ENCODE measurements at places on chromosomes 1 and 21.

GRCh38 chr1:14443164-14443787 is 155.2 kb upstream of the KAZN start:
- no peak for DNase-seq

DNA sequence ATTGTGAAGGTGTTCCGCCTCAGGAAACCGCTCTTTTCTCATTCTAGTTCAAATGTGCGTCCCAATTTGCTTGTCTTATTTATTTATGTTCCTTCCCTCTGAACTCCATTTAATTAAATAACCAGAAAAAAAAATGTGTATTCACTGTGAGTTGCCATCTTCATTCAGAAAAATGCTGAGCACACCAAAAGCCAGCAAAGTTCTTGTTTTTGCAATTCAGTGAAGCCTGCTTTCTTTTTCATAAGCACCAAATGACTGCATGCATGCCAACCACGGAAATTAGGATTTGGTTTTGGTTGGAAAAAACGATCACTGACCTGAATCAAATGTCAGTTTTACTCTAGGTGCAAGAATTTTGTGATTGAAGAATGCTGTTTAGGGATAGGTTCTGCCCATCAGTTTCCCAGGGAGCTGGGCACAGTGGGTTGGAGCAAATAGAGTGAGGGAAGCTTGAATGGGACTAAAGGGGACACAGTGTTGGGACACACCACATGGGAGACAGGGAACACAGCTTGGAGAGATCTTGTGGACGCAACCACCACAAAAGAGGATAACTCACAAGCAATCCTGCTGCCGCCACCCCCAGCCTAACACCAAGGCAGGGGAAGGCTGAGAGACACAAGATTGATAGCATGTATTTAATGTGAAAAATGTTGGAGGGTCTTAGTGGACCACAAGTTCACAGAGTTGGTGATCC is 183.4 kb upstream of the GALNT2 start:
- DNase-seq = no peak

- DNase-seq = no peak
Measured at GRCh38 chr21:25977068-25977611, 193.4 kb downstream of the APP start.

- no peak for DNase-seq
Measured at GRCh38 chr1:8211883-8212579, 105.9 kb upstream of the SLC45A1 start.

DNA sequence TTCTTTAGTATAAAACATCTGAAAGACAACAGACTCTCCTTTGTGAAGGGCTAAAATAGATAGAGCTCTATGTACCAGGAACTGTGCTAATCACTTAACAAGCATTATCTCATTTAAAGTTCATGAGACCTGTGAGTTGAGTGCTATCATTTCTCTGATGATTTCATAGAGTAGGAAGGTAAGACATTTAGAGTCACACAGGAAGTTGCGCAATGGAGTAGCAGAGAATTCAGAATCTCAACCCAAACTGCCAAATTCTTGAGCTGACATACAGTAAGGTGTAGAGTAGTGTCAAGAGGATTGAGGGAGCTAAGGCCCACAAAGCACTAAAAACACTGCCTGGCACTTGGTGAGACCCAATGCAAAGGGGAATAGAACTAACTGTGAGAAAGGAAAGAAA is 384.3 kb downstream of the NTNG1 start:
- no peak for DNase-seq

DNA sequence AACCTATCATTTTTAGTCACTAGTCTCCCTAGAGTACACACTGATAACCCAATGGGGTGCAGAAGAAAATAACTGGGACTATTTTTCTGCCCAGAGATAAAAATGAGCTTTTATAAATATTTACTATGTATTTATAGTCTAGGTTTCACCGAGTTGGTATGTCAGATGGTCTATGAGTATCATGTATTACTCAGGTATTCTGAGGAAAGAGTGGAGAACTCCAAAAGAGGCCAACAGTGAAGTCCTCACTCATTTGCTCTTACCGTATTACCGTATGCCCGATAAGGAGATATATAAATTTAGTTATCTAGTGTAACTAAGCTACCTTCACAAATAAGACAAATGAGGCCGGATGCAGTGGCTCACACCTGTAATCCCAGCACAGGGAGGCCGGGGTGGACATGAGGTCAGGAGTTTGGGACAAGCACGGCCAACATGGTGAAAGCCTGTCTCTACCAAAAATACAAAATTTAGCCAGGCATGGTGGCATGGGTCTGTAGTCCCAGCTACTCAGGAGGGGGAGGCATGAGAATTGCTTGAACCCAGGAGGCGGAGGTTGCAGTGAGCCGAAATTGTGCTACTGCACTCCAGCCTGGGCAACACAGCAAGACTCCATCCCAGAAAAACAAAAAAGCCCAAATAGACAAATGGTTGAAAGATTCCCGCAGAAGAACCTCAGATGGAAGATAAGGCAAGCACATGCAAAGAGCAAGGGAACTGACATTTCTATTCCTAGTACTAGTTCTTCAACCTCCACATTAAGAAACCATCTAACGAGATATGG is 15.6 kb downstream of the CSDE1 start:
- no peak for DNase-seq

DNA sequence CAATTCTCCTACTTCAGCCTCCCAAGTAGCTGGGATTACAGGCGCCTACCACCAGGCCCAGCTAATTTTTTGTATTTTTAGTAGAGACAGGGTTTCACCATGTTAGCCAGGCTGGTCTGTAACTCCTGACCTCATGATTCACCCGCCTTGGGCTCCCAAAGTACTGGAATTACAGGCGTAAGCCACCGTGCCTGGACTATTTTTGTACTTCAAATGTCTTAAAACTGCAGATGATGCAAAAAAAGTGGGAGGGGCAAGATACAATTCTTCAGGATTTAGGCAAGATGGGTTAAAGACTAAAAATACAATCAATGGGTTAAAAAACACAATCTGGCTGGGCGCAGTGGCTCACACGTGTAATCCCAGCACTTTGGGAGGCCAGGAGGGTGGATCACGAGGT is 4.7 kb downstream of the SCAF4 start:
- no peak for DNase-seq

DNA sequence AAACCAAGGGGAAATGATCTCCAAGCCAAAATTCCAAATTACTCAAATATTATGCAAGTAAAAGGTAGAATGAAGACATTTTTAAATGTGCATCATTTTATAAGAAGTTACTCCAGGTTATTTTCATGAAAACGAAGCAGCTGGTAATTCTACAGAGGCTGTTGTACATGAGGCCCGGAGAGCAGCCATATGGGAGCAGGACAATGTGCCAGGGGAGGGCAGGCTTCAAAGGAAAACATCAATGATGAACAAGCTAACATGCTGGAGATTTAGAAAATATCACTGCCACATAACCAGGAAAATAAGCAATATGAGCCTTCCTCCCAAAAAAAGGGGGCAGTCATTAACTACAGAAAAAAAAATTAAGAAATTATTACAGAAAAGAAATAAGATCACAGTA is 109.1 kb downstream of the TIAM1 start:
- no peak for DNase-seq

- no peak for DNase-seq
Measured at GRCh38 chr1:56148326-56149193, 430.8 kb downstream of the PLPP3 start.

DNA sequence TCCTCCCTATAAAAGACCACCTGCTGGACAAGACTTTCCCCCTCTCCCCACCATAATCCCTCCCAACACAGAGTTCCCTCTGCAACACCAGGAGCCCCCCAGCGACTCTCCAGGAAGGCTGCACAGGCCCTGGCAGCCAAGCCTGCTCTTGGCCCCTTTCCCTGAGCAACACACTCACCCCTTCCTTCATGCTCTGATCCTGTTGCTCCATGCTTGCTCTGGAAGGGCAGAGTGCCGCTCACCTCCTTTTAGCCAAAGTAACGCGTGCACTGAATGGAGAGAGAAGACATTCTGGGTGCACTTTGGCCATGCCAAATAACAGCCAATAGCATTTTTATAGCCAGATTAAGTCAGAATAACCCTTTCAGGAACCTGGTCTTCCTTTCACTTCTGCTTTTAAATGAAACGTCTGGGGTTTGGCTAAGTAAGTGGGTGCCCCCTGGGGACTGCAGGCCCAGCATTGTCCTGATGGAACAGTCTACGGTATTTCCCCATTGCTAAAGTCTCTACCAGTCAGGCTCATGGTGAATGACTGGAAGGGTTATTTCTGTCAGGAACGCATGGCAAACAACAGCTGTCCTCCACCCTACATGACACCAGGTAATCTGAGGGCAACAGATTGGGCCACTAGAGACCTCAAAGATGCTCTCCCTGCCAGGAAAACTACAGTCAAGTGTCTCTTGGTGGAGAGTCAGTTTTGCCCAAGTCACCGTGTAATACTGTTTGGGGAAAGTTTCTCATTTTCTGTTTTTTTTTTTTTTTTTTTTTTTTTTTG is at the start of gene SLC2A5:
TSS of gene SLC2A5 (minus strand) at position 310 of the 775 bp plus-strand sequence. CDS start at position 211, 99 bp downstream.
- peak; percentile 44 for DNase-seq

DNA sequence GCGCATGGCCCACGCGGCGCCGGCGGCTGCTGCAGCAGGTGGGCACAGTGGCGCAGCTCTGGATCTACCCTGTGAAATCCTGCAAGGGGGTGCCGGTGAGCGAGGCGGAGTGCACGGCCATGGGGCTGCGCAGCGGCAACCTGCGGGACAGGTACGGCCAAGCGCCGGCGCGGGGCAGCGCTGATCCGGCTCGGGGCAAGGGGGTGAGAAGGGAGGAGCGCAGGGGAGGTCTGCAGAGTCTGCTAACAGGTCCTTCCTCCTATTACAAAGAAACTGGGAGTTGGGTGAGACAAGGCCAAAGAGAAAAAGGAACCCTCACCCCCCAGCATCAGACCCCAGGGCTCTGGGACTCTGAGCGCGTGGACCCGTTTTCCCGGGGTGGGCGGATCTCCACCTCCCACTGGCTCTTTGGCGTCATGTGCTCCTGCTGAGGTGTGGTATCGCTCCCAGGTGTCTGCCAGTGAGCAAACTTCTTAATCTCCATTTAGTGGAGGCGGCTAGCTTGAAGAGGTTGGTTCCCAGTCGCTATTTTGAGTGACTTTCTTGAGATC is 431 bp downstream of the MTARC1 start:
- peak; percentile 78 for DNase-seq

GRCh38 chr1:36835017-36835695 is 199.2 kb downstream of the GRIK3 start:
- no peak for DNase-seq

DNA sequence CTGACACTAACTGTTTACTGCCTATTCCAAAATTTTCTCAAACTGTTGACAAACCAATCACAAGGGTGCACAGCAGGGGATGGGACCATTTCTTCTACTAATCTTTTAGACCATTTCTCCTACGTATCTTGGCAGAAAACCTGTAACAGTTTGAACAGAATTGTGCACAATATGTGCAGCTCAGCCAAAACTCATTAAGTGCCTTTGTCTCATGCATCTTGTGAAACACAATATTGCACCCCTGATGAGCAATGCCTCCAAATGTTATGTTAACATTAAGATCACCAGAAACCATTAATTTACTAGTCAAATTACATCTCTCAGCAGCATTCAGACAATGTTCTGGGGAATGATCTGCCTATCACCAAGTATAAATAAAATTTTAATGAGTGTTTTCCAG is 247.5 kb downstream of the NRIP1 start:
- no peak for DNase-seq

GRCh38 chr1:184615301-184615700 is 139.4 kb downstream of the EDEM3 start:
- no peak for DNase-seq

- no peak for DNase-seq
Measured at GRCh38 chr1:9573723-9574122, 15.0 kb upstream of the TMEM201 start.

GRCh38 chr1:8214501-8215173 is 103.3 kb upstream of the SLC45A1 start:
- DNase-seq = no peak

GRCh38 chr1:38758820-38759219 is 100.8 kb downstream of the RRAGC start:
- DNase-seq = no peak

GRCh38 chr1:170836141-170836540 is 99.2 kb upstream of the MROH9 start:
- DNase-seq = no peak

DNA sequence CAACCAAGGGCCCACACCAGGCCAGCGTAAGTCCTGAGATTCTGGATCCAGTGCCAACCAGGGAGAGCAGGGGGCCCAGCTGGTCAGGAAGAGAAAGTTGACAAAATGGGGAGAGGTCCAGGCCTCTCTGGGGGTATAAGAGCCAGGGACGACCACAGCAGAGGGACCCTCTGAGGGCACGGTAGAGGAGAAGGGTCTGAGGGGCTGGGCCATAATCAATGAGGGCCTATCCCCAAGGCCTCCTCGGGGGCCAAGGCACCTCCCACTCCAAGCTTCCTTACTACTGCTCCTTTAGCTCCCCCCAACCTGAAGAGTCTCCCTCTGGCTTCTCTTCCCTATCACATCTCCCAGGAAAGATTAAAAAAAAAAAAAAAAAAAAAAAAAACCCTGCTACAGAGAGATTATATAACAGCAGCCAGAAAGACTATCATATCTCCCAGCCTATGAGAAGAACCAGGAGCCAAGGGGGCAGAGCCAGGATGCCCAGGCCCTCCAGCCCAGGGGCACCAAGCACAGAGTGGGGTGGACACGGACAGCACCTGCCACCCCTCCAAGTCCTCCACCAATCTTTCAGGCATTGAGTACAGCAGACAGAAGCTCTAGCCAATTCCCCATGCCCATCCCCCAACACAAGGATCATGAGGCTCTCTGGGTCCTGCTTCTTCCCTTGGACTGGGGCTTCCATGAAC is 2.7 kb downstream of the MEF2D start:
- peak; percentile 56 for DNase-seq

GRCh38 chr1:172585348-172585747 is 52.4 kb downstream of the SUCO start:
- DNase-seq = no peak

DNA sequence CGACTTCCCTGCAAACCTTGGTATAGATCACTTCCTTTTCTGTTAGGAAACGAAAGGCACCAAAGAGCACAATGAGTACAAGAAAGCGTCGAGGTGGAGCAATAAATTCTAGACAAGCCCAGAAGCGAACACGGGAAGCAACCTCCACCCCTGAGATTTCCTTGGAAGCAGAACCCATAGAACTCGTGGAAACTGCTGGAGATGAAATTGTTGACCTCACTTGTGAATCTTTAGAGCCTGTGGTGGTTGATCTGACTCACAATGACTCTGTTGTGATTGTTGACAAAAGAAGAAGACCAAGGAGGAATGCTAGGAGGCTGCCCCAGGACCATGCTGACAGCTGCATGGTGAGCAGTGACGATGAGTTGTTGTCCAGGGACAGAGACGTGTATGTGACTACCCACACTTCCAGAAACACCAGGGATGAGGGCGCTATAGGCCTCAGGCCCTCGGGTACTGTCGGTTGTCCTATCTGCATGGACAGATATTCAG is 18.5 kb downstream of the FAM89A start:
- no peak for DNase-seq

- DNase-seq = no peak
Measured at GRCh38 chr1:83625646-83626045, 373.3 kb downstream of the TTLL7 start.

- DNase-seq = peak; percentile 62
Measured at GRCh38 chr1:16048573-16049189, 5.1 kb downstream of the CLCNKB start.

GRCh38 chr21:46142582-46143473 is 12.6 kb downstream of the FTCD start:
- no peak for DNase-seq

GRCh38 chr21:45147473-45148315 is 73.3 kb downstream of the ADARB1 start:
- DNase-seq = no peak

All from mucosa of descending colon (tissue), 3 donors.